ENCODE measurements at places on chromosomes 6 and 20.
A peak's percentile ranks its signal among the peaks of the same experiment; 100 is the strongest.

DNA sequence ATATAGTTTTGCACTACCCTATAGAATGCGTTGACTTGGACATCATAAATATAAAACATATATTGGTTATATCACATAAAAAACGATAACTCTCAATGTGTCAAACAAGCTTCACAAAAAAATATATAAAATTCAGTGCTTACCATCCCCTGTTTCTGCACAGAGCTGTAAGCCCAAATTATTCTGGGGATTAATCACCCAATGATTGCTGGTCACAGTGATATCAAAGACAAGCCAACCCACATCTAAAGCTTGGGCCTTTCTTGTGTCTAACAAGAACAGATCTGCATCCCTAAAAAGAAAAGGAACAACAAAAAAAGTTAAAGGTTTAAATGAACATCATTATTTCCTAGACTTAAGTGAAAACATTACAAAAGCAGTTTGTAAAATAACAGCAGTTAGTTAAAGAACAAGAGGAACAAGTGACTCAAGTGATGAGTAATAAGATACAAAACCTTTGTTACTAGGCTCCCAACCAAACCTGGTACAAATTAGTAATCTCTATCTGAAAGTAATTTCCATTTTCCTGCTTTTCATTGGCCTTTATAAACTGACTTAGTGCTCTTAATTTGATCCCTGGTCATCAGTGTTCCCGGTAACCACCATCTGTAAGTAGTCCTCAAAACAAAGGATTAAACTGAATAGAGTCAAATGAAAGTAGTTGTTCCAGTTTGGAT is 81.1 kb downstream of the BMP5 start:
- no peak for DNase-seq

- no peak for DNase-seq
Observed at GRCh38 chr6:93962566-93962965, 543.2 kb upstream of the EPHA7 start.

GRCh38 chr6:46655803-46656202 is 3.0 kb downstream of the SLC25A27 start:
- peak; percentile 61 for DNase-seq

- no peak for DNase-seq
Observed at GRCh38 chr20:50067461-50067860, 45.5 kb downstream of the UBE2V1 start.

- peak; percentile 47 for DNase-seq
Observed at GRCh38 chr6:94065707-94066337, 646.5 kb upstream of the EPHA7 start.

DNA sequence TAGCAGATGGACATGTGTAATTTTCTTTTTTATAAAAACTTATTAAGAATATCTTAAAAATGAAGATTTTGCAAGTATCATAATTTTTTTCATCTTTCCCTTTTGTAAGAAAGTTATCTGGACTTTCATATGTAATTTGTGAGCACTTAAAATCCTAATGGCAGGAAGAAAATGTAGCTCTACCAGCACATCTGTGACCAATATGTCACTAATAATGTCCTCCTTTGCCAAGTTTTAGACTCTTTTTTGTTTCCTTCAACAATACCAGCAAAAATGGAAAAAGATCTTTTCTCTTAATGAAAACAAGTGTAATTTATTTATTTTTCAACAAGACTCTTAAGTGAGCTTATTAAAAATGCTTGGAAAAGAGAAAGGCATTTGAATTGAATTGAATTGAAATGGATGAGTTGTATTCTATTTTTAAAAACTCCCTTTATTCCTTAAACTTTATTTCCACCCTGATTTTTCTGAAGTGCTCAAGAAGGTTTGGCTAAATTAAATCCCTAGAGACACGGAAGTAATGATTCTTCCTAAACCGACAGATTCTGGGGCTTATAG is 110.7 kb downstream of the KIF6 start:
- DNase-seq: no peak

GRCh38 chr20:55053389-55053788 is 578.0 kb downstream of the DOK5 start:
- no peak for DNase-seq

DNA sequence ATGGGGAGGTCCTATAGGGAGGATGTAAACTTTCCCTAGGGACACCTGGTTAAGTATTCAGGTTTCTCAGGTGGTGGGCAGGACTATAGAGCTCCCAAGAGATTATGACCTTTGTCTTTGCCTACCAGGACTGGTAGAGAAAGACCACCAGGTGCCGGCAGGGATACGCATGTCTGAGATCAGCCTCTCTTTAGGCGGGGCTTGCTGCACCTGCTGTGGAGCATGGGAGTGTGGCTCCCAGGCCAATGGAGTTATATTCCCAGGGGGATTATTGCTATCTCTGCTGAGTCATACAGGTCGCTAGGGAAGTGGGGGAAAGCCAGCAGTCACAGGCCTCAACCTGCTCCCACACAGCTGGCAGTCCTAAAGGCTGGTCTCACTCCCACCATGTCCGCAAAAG is 280.5 kb upstream of the MMS22L start:
- no peak for DNase-seq

DNA sequence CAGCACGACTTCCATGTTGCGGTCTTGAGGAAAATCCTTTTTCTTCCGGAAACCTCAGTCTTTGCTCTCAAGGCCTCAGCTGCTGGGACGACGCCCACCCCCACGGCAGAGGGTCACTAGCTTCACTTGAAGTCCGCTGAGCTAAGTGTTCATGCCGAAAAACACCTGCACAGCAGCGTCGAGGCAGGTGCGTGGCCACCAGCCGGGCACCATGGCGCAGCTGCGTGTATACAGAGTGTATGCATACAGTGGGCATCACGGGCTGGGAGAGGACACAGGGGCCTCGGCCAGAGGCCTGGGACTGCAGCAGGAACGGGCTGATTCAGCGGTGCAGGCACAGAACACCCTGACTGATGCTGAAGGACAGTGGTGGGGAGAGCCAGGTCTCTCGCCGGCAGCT is 20.1 kb downstream of the KCNQ2 start:
- DNase-seq: no peak

DNA sequence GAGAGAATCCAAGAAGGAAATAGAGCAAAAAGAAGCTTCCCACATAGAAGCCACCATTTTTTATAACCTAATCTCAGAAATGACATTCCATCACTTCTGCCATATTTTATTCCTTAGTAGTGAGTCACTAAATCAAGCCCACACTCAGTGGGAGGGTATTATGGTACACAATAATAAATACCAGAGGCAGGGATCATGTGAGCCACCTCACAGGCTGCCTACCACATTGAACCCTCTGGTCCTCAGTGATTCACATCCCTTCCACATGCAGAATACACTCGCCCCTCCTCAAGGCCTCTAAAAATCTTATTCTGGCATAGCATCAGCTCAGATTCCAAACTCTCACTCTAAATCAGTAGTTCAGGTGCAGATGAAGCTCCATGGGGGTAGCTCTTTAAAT is 49.4 kb downstream of the TMC2 start:
- DNase-seq: no peak

- DNase-seq: no peak
Observed at GRCh38 chr6:33789550-33789895, 593 bp upstream of the LEMD2 start.

GRCh38 chr20:25206063-25206403 is 10.5 kb downstream of the ENTPD6 start:
- no peak for DNase-seq

- no peak for DNase-seq
Observed at GRCh38 chr6:44086931-44087574, 40.2 kb downstream of the MRPL14 start.

DNA sequence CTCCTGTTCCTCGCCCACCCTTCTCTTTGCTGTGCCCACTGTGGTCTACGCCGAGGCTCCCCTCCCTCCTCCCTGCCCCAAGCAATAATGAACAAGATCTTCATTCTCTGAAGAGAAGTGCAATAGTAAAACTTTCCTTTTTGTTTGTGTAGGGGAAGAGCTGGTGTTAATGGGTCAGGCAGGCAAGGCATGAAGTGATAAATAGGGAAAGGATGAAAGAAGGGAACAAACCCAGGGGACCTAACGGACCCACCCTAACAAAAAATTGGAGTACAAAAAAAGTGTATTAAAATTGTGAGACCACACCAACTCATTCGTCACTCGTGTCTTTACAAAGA is 66.9 kb downstream of the ZBTB2 start:
- DNase-seq: no peak

DNA sequence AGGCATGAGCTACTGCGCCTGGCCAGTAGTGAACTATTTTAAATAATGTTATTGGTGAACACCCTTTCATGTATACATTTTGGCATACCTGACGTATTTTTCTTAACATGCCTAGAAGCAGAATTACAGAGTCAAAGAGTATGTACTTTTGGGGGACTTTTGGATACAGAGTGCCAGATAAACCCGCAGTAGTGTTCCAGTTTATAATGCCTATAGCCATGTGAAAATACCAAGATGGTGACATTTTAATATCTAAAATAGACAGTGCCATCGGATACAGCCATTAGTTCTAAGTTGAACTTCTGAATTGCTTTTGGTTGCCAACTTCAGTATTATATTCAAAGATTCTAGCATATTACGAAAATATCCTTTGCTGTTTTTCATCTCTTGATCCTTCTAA is 20.3 kb downstream of the TM9SF4 start:
- DNase-seq: no peak

- DNase-seq: peak; percentile 64
Observed at GRCh38 chr6:43052842-43053544, 658 bp downstream of the CUL7 start.

- DNase-seq: no peak
Observed at GRCh38 chr6:166439366-166440091, 56.8 kb upstream of the MPC1 start.

DNA sequence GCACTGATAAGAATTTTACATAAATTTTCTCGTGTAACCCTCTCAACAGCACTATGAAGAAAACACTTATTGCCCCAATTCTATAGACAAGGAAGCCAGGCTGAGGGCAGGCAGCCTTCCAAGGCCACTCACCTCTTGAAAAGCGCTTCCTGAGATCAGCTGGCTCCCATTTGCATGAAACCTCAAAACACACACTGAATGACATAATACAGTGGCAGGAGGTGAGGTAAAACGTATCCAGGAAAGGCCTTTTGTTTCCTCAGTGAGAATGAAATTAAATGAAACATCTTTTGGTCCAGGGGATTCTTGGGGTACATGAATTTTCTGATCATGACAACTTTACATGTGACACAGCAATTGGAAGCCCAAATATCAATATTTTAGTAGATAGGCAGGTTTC is 112.5 kb downstream of the WDR27 start:
- no peak for DNase-seq

DNA sequence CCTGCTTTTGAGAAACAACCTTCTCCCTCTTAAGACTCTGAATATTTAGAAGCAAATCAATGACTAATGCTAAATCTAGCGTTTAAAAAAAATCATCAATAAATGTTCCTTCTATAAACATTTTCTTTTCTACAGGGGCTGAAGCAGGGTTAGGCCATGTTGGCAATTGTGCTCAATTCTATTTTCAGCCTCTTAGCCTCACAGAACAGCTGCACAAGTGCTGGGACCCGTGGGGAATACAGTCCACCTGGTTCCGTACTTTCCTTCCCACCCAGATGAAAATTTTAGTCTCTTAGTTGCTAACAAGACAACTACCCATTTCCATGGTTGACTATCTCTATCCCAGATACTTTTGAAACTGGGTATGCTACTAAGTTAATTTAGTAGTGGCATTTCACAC is 138.6 kb downstream of the RPS12 start:
- no peak for DNase-seq

DNA sequence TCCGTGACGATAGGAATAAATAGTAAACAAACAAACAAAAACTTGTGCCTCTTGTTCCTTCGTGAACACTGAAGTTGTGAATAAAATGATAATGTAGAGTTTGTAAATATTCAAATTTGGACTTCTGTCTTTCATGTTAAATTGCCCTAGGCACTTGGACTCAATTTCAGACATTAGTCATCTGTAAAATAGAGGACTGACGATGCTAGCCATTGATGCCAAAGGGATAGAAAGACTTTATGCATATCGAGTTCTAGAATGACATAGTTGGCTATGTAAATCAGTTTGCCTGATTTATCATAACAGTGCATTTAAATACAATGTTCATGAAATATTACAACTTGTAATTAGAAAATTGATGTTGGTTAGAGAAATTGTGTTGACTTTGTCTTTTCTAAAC is 45.9 kb upstream of the FLRT3 start:
- no peak for DNase-seq

GRCh38 chr6:17006543-17006942 is 95.3 kb upstream of the STMND1 start:
- DNase-seq: no peak

DNA sequence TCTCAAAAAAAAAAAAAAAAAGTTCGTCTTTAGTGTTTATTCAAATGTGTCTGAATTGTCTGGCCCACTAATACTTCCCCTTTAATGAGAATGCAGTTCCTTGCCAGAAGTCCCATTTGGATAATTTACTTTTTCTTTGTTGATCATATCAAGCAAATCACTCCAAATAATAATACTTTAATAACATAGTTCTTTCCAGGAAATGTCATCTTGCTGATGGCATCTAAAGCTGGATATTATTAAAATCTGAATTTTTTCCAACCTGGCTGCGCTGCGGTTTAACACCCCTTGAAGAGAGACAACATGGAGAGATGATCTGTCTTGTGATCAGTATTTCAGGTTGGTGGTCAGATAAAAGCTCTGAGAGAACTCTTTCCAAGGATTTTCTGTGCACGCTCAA is 111.2 kb upstream of the CNKSR3 start:
- DNase-seq: no peak

DNA sequence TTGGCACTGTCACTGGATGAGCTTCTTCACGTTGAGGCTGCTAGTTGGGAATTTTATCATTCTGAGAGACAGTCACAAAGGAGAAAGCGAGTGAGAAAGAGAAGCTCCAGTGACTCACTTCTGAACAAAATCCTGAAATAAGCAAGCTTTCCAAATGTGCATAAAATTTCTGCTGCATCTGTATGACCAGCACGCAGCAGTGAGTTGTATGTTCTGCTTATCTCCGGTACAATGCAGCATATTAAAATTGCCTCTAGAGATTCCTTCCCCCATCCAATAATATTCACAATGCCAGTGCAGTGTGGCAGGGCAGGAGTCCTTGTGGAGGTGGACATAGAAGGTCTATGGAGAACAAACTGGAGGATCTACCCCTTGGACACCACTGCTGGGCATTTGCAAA is 290.5 kb downstream of the ADGB start:
- DNase-seq: no peak

- DNase-seq: no peak
Observed at GRCh38 chr6:73569121-73569520, 48.3 kb upstream of the EEF1A1 start.

DNA sequence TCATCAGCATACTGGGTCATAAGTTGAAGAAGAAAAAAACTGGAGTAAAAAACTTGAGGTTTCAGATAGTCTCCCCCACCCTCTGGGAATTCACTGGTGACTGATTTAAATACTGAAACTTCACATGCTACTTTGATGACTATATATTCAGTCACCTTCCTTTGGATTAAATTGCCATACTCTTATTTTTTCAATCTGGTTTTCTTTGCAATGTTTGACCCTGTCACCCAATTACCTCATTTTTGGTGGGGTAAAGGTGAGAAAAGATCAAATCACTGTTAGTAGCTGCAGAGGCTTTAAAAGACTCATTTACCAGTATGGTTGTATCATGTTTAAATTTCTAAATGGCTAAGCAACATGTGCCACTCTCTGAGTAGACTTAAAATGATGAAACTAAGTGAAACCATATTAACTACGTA is 862.7 kb upstream of the FLRT3 start:
- DNase-seq: no peak
